ENCODE measurements at places on chromosomes 13 and 19.

- DNase-seq: no peak
Observed at GRCh38 chr13:63737418-63737817, 2321.8 kb upstream of the PCDH20 start.

GRCh38 chr19:947090-947706 lies 21.4 kb downstream of the ARID3A start:
- DNase-seq: no peak

DNA sequence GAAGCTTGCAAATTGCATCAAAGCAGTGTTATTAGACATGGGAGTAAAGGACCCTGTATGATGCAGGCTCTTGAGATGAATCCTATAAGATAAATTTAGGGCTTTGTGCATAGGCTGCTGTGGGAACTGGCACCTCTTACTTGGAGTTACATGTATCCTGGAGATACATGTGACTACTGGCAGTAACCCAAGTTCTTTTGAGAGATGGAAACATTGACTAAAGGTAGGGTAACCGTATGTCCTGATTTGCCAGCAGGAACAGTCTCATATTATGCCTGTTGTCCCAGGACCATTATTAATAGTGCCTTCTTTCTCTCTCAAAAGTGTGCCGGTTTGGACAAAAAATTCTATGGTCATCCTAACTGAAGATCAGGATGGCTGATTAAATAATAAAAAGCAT lies 195.4 kb downstream of the LACC1 start:
- DNase-seq: no peak

DNA sequence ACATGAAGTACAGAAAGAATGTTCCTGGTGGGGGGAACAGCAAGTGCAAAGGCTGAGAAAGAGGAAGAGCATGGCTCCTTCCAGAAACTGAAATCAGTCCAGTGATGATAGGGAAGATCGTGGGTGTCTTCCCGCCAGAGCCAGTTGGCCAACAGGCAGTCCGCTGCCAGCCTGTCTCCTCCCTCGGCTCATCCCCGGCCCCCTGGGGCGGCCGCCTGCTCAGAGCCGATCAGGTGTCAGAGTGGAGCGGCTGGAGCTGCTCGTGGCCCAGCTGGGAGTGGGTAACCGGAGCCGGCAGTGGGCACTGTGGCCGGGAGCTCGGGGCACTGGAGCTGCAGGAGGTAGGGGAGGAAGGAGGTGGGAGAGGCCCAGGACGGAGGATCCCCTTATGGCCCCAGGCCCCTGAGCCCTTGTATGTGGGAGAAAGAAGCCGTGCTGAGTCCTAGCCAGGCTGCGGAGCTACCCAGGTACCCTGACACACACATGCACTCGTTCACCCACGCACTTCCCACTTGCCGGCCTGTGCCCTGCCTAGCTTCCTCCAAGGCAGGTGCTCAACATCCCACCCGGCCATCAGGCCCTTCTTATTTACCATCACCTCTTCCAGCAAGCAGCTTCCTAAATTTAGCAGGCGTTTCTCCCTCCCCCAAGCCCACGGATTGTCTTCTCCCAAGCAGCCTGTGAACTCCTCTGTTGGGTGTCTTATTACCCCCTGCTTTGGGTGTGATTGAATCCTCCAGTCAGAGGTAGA lies 1.7 kb downstream of the ANKRD24 start:
- DNase-seq: no peak

GRCh38 chr13:29547153-29547552 lies 48.3 kb downstream of the SLC7A1 start:
- DNase-seq: no peak

DNA sequence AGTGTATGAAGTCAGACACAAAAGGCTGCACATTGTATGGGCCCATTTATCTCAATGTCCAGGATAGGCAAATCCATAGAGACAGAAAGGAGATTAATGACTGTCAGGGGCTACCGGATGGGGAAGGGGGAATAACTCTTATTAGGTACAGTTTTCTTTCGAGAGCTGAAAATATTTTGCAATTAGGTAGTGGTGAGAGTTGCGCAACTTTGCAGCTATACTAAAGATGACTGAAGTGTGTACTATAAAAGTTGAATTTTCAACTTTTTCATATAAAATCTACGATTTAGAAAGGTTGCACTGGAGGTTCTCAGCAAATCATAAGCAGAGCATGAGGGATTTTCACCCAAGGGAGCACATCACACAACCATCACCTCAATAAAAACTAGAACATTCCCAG lies 16.1 kb upstream of the SLC15A1 start:
- DNase-seq: no peak
